Mesothelial cell of epicardium (in vitro differentiated cells): ENCODE measurements at places on chromosomes 13 and 19. TPM values are rescaled to one million over a fixed set of nuclear protein-coding genes. Genes with fewer than 3 reads are reported as not detected.
A peak's percentile ranks its signal among the peaks of the same experiment; 100 is the strongest.

SETDB2 gene
- 10.8 to 12.0 TPM (median 11.6 TPM) in 3 replicates for total RNA-seq

PCSK4 gene
- 20.9 to 24.0 TPM (median 22.6 TPM) in 3 replicates for total RNA-seq

FARP1 gene
- total RNA-seq: 267 to 289 TPM (median 285 TPM) in 3 replicates

NLRP11 gene
- not detected in 3 replicates for total RNA-seq

ZNF844 gene
- 13.5 to 15.1 TPM (median 13.5 TPM) in 3 replicates for total RNA-seq

DNA sequence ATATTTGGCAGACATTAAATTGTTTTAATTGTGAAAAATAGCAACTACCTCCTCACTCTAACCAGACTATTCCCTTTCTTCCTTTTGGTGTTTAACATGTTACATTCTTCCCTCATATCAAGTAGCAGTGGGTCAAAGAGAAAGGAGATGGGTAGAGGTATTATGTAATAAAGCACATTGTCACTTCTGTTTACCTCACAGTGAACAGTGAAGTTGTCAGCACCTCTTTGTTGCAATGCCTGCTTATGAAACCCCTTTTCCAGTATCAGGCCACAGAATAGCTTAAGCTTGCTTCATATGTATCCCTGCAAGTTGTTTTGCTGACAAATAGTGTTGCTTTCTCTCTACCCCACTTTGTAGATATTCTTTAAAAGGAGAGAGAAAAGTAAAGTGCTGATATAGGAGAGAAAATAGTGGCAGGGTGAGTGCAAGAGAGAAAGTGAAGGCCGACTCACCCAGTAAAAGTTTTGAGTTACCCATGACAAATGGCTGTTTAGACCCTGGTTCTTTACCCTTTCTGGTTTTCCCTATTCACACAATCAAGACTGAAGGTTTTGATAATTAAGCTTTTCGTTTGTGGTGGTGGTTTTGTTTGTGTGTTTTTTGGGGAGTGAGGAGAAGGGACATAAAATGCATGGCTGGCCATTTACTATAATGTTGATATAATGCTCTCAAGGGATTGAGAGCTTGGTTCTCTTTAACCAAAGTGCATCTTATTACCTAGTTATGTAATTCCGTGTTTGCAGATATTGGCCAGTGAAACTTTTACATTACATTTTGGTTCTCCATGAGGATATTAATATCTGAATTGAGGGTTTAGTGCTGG, 3.7 kb downstream of the ITM2B start:
- H3K27me3 ChIP-seq: no peaks in the 10 kb centered on the region
- peaks cover 38% of the 10 kb centered on the region for H3K4me1 ChIP-seq
- no peak overlapping the region for H3K4me3 ChIP-seq
- peak overlapping the region; percentile 36 for H3K27ac ChIP-seq
- no peak for DNase-seq

DNA sequence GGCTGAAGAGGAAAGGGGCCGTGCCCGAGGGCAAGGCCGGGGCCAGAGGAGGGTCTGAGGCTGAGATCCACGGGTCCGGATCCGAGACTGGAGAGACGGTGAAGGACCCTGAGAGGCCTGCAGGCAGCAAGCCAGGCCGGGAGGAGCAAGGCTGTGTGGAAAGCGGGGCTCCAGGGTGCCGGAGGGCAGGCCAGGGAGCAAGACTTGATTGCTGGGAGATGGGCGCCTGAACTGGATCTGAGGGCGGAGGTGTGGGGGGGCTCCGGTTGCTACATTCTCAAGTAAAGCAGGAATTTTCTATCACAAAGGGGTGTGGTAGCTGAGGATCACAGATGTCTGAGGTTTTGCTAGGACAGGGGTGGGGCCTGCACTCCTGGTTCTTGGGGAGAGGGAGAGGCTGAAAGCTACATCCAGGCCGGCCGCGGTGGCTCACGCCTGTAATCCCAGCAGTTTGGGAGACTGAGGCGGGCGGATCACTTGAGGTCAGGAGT, 3.8 kb downstream of the MAMSTR start:
- peak overlapping the region; percentile 90 for H3K4me3 ChIP-seq
- no peak for DNase-seq
- H3K27me3 ChIP-seq: no peaks in the 10 kb centered on the region
- peaks cover 47% of the 10 kb centered on the region for H3K4me1 ChIP-seq
- peak overlapping the region; percentile 97 for H3K27ac ChIP-seq

DNA sequence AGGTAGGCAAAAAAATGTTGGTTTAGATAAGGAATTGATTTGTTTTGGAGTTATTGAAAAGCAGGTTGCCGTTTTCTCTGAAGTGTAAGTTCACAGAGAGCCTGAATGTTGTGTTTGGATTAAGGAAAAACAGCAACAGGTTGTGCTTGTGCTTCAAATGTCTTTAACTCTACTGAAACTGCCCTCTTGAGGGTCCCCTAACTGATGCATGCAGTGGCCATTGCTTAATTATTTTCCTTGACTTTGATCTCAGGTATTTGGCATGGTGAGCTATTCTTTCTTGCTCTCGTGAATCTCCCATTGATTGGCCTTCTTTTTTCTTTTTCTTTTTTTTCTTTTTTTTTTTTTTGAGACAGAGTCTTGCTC, 3.2 kb downstream of the GARRE1 start:
- H3K27ac ChIP-seq: peak overlapping the region; percentile 91
- peak overlapping the region; percentile 25 for H3K4me3 ChIP-seq
- no peak for DNase-seq
- H3K27me3 ChIP-seq: no peaks in the 10 kb centered on the region
- H3K4me1 ChIP-seq: peaks cover 52% of the 10 kb centered on the region

DNA sequence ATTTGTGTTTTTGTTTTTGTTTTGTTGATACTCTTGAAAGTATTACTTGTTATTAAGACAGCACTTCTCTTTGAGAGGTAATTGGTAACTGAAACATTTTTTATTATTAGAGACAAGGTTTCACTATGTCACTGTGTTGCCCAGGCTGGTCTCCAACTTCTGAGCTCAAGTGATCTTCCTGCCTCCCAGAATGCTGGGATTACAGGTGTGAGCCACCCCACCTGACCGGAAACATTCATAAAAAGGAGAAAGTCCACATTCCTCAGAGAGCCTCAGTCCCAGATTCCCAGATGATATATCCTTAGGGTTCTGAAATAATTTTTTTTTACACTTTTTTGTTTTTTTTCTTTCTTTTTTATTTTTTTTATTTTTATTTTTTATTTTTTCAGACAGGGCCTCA, 2.7 kb downstream of the CARM1 start:
- DNase-seq: no peak
- H3K27me3 ChIP-seq: no peaks in the 10 kb centered on the region
- H3K36me3 ChIP-seq: no peaks in the 10 kb centered on the region
- H3K27ac ChIP-seq: no peak overlapping the region
- peaks cover 15% of the 10 kb centered on the region for H3K4me1 ChIP-seq

- peaks cover 8% of the 10 kb centered on the region for H3K4me1 ChIP-seq
- H3K27me3 ChIP-seq: no peaks in the 10 kb centered on the region
- no peak overlapping the region for H3K4me3 ChIP-seq
- no peaks in the 10 kb centered on the region for H3K36me3 ChIP-seq
Observed at GRCh38 chr13:67509018-67509417, 278.9 kb upstream of the PCDH9 start.

GRCh38 chr19:20472854-20473253, 92.7 kb downstream of the ZNF737 start:
- no peak overlapping the region for H3K27ac ChIP-seq
- H3K36me3 ChIP-seq: no peaks in the 10 kb centered on the region
- no peak for DNase-seq
- H3K27me3 ChIP-seq: no peaks in the 10 kb centered on the region
